Stimulated activated CD8-positive, alpha-beta memory T cell treated with anti-CD3 and anti-CD28 coated beads, Interleukin-7, amount 100 ng/mL, for 1 hour (primary cell): ENCODE measurements at places on chromosomes 5 and 9.

DNA sequence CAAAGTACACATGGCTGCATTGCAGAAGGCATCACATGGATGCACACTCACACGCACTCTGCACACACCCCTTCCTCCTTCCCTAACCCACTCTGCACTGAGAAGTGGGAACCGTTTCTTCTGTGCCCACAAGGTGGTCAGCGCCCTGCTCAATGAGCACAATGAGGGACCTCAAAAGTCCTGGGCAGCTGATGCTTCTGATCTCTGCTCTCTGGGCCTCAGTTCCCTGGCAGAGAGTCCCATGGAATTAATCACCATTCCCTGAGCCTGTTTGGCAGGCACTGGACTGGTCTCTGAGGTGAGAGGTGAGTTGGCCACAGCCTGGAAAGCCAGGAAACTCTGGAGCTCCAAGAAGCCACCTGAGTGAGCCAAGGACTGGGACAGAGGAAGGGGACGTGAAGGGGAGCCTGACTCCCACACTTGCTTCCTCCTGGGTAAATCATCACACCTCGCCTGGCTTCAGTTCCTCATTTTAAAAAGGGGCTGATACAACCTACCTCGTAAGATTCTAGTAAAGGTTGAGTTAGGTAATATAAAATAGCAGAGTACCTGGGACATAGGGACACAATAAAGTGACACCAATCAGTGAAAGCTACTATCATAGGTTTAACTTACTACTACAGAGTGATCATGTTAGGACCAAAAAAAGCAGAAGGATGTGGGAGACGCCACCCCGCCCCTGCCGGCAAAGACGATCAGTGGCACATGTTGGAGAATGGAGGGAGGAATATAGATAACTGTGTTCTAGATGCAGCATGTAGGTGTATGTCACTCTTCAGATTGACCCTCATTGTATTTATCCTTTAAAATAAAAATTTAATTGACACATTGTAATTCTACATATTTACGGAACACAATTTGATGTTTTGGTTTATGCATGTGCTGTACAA is 21.1 kb upstream of the IGFBPL1 start:
- DNase-seq, result no peak

DNA sequence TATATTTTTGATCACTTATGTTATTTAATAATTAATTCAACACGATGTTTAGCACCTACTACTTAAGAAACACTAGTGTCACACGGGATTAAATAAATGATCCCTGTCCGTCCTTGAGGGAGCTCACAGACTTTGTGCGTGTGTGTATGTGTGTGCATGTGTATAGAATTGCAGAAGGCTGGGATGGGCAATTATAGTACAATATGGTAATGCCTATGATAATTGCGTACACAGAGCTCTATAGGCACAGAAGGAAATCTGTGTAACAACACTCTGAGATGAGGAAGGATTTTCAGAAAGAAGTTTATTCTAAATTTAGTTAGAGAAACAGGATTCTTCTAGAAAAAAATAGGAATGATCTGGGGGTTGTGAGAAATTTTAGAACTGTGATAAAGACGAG is 76.9 kb downstream of the CDH12 start:
- no peak for DNase-seq

GRCh38 chr9:93091453-93092081 is 4.5 kb upstream of the CARD19 start:
- no peak for DNase-seq

DNA sequence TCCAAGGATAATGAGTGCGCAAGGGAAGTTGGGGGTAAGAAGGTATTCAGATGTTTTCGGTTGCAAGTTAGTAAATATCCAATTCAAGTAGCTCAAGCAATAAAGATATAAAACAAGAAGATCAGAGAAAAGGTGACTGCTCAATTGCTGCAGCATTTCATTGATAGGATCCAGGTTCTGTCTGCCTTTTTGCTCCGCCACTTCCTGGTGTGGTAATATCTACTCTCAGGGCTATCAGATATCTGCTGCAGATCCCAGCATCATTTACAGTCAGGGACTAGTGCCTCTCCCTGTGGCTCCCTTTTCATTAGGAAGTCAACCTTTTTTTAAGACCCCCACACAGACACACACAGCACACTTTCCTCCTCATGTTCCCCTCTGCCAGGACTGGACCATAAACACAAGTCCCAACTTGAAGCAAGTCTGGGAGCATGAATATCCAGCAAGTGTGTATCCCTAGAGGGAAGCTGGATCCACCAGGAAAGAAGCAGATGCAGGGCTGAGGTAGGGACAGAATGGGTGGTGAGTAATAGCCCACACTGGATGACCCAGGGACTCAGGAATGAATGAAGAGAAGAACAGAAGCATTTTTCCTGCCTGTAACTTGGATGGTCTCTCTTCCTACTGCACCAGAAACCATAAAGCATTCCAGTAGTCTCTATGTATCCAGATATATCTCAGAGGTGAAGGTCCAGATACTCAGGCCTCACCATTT is 53.7 kb downstream of the ZNF622 start:
- DNase-seq, result no peak

DNA sequence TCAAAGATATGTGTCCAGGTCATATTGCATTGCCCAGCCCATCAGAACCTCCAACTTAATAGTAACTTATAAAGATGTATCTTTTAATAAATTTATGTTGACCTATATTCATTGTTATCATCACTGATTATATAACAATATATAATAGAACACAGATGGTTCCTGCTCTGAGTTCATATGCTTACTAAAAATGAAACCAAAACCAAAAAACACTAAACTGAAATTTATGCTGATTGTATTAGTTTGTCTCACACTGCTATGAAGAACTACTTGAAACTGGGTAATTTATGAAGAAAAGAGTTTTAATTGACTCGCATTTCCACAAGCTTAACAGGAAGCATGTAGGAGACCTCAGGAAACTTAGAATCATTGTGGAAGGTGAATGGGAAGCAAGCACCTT is 462.5 kb upstream of the TYRP1 start:
- DNase-seq, result no peak

DNA sequence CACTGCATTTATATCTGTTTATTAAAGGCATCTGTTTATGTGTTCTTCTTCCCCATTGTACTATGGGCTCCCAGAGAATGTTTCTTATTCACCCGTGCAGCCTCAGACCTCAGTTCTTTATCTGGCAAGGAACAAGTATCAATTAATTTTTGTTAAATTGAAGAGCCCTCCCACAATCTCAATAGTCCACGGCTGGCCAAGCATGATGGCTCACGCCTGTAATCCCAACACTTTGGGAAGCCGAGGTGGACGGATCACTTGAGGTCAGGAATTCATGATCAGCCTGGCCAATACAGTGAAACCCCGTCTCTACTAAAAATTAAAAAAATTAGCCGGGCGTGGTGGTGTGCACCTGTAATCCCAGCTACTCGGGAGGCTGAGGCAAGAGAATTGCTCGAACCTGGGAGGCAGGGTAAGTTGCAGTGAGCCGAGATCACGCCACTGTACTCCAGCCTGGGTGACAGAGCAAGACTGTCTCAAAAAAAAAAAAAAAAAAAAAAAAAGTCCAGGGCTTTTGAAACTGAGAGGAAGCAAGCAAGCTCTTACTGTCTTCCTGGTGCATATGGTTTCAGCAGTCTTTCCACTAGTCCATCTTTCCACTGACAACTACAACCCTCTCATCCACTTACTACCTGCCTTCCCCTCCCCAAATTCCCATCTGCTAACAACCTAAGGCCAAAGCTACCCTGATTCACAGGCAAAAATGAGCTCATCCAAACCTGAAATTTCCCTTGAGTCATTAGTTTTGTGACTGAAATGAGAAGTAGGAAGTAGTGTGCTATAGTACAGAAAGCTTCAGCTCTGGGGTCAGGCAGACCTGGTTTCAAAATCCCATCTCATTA is 2.3 kb upstream of the HK3 start:
- no peak for DNase-seq

DNA sequence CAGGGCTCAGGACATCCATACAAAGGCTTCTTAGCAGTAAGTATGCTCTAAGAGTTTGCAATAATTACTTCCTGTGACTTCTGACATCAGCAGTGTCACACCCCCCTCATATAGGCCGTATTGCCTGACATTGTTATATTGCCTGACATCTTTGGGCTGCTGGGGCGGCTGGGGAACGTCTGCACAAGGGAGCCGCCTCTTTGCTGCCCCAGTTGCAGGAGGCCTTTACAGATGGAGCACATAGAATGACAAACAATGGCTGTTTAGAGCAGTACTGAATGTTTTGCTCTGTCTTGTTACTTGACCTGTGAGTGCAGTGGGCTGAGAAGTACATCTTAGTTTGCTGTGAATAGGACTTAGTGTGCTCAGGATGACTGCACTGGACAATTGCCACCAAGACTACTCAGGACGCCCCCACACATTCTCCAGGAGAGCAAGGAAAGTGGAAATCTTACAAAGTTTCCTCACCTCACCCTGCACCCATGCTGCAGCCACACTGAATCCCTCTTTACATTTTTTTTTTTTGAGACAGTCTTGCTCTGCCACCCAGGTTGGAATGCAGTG is 65.4 kb upstream of the SPOCK1 start:
- DNase-seq, result no peak

- DNase-seq, result no peak
Measured at GRCh38 chr5:143172739-143173138, 230.7 kb downstream of the NR3C1 start.

- no peak for DNase-seq
Measured at GRCh38 chr9:91773156-91773555, 176.9 kb downstream of the ROR2 start.

- no peak for DNase-seq
Measured at GRCh38 chr5:172696171-172696849, 55.2 kb downstream of the NEURL1B start.

GRCh38 chr5:178418471-178419010 is 171.7 kb downstream of the COL23A1 start:
- no peak for DNase-seq

DNA sequence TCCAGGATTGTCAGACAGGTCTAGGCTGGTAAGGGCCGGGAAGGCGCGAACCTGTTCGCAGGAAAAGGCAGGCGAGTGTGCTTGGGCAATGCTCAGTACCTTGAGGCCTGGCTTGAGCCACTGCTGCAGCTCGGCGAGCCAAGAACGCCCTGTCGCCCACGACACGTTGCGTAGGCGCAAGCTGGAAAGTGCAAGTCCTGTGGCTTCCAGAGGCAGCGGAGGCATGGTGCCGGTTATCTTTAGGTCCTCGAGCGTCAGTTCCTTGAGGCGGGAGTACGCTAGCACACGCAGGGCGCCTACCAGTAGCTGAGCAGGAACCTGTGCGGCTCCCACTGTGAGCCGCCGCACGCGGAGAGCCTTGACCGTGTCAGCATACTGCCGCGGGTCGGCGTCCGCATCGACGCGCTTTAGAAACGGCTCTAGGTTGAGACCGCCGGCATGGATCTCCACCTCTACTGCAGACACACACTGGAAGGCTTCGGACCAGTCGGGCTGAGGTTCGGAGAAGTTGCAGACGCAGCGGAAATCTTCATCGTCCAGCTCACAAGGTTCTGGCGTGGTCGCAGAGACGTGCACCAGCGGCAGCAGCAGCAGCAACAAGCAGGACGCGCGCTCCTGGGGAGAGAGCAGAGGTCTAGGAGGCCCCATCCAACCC is 482 bp downstream of the CD14 start:
- DNase-seq, result no peak

GRCh38 chr5:111545031-111545430 is 32.7 kb upstream of the STARD4 start:
- no peak for DNase-seq

GRCh38 chr9:37271679-37272078 is 150.8 kb upstream of the GRHPR start:
- no peak for DNase-seq

- DNase-seq, result no peak
Measured at GRCh38 chr9:83656952-83657351, 34.0 kb downstream of the IDNK start.

DNA sequence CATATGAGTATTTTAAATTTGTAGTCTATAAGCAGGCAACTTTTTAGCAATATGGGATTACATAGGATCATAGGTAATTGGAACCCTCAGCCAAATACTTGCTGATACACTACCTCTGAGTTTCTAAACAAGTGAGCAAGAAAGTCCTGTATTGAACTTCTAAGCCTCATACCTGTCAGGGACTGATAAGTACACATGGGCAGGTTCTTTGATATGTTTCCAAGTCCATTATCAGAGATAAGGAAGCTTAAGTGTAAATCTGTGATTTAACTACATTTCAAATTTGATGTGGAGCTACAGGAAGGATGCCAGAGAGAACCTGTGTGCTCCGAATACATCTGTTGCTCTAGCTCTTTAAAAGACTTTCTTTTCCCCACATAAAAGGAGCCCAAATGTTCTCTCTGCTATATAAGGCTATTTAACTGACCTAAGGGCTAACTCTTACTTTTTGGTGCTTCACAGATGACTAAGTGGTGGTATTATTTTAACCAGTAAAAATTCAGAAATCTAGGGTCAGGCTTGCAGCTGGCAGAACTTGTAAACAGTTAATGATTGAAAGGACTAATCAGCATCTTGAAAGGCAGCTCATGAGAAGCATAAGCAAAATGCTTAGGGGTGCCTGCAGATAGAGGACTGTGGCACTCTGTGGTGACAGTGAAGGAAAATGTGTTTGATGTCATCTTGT is 228.6 kb downstream of the NR3C1 start:
- no peak for DNase-seq

DNA sequence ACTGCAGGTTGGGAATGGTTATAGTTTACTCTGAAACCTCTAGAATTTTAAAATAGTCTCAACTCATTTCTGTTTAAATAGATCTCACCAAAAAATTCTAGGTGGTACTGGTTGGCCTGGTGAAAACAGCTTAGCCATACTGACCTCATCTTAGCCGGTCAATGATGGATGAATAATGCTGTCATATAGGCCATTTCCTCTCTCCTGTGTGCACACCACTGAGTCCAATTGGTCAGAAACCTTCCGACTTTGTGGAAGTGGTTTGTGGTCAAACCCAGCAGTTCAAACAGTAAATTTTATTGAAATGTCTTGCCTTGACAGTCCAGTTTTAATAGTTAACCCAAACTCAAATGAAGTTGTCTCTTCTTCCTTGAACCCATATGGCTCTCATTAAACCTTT is 98.6 kb downstream of the GIN1 start:
- no peak for DNase-seq
